ENCODE measurements at places on chromosomes 12 and 14. TPM values are rescaled to one million over a fixed set of nuclear protein-coding genes. Genes with fewer than 3 reads are reported as not detected.

Gene IGF1
- total RNA-seq = 0.44 TPM

Gene CCDC197
- total RNA-seq = not detected

Gene RERGL
- not detected for total RNA-seq

Gene SRP54
- total RNA-seq = 51.0 TPM

Gene ARG2
- total RNA-seq = 39.7 TPM

Gene SP7
- not detected for total RNA-seq

Gene SSTR1
- under 0.01 TPM for total RNA-seq

Gene P2RX2
- total RNA-seq = not detected

Gene LRTM2
- total RNA-seq = not detected

Gene FOXG1
- total RNA-seq = not detected

Gene TPH2
- not detected for total RNA-seq

Gene NTF3
- under 0.01 TPM for total RNA-seq

Gene IGFBP6
- 16.6 TPM for total RNA-seq

Gene NACA
- 1,336 TPM for total RNA-seq

Gene CARMIL3
- total RNA-seq = under 0.01 TPM

Gene SSPN
- 0.22 TPM for total RNA-seq

Gene SDR9C7
- not detected for total RNA-seq

Gene PIWIL1
- total RNA-seq = not detected

Gene B4GALNT3
- total RNA-seq = not detected

Gene PGAM5
- 33.9 TPM for total RNA-seq

Gene TMEM117
- total RNA-seq = 4.8 TPM

Gene CISTR
- not detected for total RNA-seq

Gene STYK1
- total RNA-seq = 8.1 TPM

Gene MYO1H
- not detected for total RNA-seq

Gene DACT1
- total RNA-seq = under 0.01 TPM

Gene CEBPE
- total RNA-seq = not detected

Gene IL31
- not detected for total RNA-seq

Gene FOXN4
- total RNA-seq = not detected

Gene STAC3
- 0.40 TPM for total RNA-seq

Gene CMKLR1
- under 0.01 TPM for total RNA-seq

Gene FGF23
- not detected for total RNA-seq

Gene PPM1H
- 0.40 TPM for total RNA-seq

All from lung microvascular endothelial cell (primary cell).